ENCODE measurements at places on chromosomes 6 and 20. TPM values are rescaled to one million over a fixed set of nuclear protein-coding genes. Genes with fewer than 3 reads are reported as not detected.

DNA sequence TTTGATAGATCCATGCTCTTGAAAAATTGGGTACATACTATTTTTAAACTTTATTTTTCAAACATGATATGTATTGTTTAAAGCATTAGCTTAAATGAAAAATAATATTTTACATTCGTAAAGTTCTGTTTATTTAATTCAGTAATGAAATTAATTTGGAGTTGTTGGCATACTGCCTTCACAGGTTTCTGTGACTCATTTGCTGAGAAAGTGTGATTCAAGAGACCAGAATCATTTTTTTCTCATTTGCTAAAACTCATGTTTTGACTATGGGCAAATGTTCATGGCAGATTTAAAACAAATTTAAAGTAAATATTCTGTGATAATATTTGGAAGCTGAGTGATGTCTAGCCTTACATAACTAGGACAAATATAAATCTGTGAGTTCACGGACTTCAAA is 230.4 kb downstream of the BCKDHB start:
- DNase-seq, result no peak

DNA sequence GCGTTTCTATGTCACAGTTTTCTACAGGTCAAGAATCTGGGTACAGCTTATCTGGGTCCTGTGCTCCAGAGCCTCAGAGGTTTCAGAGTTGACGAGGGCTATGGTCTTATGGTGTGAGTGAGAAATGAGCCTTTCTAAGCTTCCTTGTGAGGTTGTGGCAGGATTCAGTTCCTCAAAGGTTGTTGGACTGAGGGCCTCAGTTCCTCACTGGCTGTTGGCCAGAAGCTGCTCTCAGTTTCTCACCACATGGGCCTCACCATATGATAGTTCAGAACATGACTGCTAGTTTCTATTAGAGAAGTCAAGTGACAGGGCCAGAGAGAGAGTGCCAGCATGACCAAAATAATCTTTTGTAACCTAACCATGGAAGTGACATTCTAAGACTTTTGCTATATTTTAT is 96.1 kb downstream of the NUS1 start:
- no peak for DNase-seq

GRCh38 chr20:12210591-12210990 is 292.9 kb downstream of the BTBD3 start:
- no peak for DNase-seq

Gene AGER
- total RNA-seq, result 27.8 TPM

DNA sequence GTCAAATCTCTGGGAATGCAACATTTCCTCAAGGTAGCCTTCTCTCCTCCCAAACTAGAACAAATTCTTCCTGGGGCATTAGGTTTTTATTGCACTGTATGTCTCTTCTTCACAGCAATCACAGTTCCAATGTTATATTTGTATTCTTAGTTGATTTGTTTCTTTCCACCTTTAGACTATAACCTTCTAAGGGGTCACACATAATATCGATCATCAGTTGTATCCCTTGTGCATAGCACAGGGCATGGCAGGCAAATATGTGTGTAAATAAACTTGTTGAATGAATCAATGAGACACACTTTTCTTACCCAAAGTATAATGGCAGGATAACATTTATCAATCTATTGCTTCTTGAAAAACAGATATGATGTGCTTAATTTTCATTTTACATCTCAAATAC is 81.0 kb downstream of the ATG5 start:
- no peak for DNase-seq

DNA sequence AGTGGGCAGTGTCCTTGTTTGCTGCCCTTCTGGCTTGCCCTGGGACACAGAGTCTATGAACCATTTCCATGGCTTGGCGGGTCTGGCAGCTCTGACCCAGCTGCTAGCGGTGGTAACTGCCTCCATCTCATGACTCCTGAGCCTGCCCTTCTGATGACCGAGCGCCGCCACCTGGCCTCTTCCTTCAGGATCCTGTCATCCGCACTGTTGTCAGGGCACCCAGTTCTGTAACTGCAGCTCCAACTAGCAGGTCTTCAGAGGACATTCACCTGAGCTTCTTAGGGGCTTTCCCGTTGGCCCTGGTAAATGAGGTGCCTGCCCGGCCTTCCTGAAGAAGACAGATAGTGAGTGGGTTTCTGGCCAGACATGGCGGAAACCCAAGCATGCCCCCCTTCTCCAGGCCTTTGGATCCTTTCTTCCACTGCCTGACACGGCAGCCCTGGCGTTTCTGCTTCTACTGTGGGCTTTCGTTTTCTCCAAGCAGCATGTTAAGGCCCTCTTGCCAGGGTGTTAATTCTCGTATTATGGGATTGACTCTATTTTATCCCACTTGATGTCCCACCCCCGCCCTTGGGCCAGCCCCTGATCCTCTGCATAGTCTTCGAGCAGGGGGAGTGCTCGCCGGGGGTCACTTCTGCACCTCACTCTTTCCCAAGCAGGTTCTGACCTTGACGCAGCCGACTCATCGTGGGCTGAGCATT is 24.7 kb downstream of the PACSIN1 start:
- DNase-seq, result no peak

GRCh38 chr6:46964716-46965519 is 43.2 kb upstream of the ADGRF5 start:
- no peak for DNase-seq

- DNase-seq, result no peak
Measured at GRCh38 chr6:170172825-170173256, 118.0 kb downstream of the DLL1 start.

- no peak for DNase-seq
Measured at GRCh38 chr6:160253714-160254113, 4.9 kb downstream of the SLC22A2 start.

DNA sequence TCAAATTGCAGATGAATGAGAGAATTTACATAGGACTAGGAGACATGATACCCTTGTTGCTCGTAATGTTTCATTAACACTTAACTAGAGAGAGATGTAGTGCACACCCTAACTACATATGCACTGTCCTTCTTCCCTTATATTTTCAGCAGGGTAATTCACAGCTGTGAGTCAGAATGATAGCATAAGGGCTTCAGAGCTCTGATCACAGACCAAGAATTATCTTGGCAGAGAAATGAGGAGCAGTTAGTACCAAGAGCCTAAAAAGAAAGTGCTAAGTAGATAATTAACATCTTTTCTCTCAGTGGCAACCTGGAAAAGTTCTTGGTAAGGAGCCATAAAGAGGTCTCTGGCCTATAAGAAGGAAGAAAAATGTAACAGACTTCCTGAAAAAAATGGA is 35.8 kb downstream of the GRIK2 start:
- DNase-seq, result no peak

Gene PAK5
- total RNA-seq, result not detected

Gene TINAG
- not detected for total RNA-seq

Gene FRMD1
- total RNA-seq, result not detected

Gene RNASET2
- total RNA-seq, result 46.9 TPM

DNA sequence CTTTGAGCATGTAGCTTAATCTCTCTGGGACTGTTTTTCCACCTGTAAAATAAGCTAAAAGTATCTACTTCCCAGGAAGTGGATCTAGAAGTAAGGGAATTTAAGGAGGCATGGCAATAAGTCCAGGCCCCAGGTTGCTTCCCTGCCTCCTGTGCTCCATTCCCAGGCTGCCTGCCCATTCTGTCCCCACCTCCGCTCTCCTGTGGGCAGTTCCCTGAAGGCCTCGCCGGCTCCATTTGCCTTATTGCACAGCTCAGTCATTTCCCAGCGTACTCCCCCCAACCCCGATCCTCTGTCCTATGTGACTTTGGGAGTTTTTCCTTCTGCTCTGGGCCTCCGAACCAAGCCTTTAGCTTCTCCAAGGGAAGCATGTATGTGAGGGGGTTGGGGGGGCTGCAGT is 4.6 kb downstream of the SLC29A1 start:
- no peak for DNase-seq

All from activated CD8-positive, alpha-beta T cell treated with anti-CD3 and anti-CD28 coated beads, Interleukin-2, amount 10 ng/mL, durations not matched to agents 7 days and 5 days (primary cell).